Stimulated activated CD8-positive, alpha-beta memory T cell treated with anti-CD3 and anti-CD28 coated beads, Interleukin-7, amount 100 ng/mL, for 1 hour (primary cell): ENCODE measurements at places on chromosomes 1 and 21.

GRCh38 chr1:14282707-14283106 is 315.8 kb upstream of the KAZN start:
- no peak for DNase-seq

DNA sequence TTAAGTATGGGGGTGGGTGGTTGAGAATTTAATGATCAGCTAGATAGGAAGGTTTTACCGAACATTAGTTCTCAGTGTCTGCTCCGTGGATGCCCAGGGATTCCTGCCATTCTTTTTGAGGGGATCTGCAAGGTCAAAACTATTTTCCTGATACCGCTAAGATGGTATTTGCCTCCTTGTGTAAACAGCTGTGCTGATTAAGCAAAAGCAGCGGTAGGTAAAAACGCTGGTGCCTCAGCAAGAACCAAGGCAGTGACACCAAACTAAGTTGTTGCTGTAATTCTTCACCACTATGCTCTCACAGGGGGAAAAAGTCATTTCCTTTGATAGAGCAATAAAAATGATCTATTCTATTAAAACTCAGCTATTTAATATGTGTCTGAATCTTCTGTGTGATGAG is 229.0 kb downstream of the FMN2 start:
- DNase-seq, result no peak

DNA sequence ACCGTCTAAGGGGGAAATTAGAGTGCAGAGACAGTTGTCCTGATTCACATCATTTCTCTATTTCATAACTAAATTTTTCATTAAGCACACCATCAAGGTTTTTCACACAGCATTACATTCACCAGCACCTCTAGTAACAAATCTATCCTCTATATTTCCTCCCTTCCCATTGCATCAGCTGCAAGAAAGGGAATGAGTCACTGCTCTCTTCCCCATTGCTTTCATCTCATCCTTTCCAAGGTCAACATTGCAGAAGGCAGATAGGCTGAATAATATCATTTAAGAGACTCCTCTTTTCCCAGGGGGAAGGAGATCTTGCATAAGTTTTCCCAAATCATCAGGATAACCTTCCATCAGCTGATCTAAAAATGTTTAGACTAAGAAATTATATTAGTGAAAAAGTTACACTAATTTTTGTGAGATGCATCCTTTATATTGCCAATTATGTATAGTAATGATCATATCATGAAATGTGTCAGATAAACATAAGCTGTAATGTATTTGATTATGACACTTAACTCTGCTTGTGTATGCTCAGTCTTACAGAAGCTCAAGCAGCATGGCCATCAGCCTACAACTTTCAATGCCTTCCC is 4.3 kb downstream of the INTS7 start:
- DNase-seq, result no peak

DNA sequence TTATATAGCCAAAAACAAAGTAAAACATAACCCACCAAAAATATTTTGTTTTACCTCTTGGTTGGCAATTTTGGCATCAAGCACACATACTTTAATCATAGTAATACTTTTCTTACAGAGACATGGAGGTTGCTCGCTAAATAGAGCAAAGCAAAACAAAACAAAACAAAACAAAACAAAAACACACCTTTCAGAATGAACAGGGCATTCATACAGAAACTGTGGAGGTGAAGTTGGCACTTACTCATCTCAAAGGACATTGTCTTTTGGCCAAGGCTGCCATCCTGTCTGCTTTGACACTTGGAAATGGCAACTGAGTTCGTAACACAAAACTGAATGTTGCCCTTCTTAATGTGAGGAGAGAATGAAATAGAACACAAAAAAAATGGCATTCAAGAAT is 773.1 kb downstream of the USP25 start:
- DNase-seq, result no peak

GRCh38 chr21:16418226-16418625 is 688.4 kb downstream of the USP25 start:
- DNase-seq, result no peak

DNA sequence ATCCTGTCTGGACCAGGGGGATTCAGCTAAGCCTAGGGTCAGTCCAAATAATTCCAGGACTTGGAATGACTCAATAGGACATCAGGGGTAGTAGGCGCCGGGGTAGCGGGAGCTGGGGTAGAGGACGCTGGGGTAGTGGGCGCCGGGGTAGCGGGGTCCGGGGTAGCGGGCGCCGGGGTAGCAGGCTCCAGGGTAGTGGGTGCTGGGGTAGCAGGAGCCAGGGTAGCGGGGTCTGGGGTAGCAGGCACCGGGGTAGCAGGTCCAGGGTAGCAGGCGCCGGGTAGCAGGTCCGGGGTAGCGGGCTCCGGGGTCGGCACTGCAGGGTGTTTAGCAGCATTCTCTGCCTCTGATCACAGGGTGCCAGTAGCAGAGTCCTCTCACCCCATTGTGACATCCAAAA is 248.9 kb downstream of the KCNJ6 start:
- DNase-seq, result no peak

GRCh38 chr1:32859915-32860314 is 10.8 kb downstream of the FNDC5 start:
- no peak for DNase-seq

- no peak for DNase-seq
Measured at GRCh38 chr1:24688033-24688432, 44.9 kb downstream of the SRRM1 start.

GRCh38 chr1:226304291-226304955 is 4.5 kb downstream of the LIN9 start:
- no peak for DNase-seq

- no peak for DNase-seq
Measured at GRCh38 chr1:12539320-12539704, 78.7 kb downstream of the DHRS3 start.

- no peak for DNase-seq
Measured at GRCh38 chr1:207321790-207322645, 540 bp downstream of the CD55 start.

- DNase-seq, result no peak
Measured at GRCh38 chr1:53319296-53320101, 8.4 kb downstream of the LRP8 start.

DNA sequence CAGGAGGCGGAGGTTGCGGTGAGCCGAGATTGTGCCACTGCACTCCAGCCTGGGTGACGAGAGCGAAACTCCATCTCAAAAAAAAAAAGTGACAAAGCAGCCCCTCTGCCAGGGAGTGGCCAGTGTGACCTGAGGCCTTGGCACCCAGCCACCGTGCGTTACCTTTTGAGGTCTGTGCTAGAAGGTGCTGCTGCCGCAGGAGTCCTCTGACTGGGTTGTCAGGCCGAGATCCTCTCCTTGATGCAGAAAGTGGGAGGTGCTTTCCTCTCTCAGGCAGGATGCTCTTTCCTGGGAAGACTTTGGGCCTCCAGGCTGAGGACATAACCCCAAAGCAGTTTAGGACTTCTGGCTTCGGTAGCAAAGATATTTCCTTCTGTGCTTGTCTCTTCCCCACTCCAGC is 280.5 kb upstream of the VAMP3 start:
- DNase-seq, result no peak

- no peak for DNase-seq
Measured at GRCh38 chr1:236338096-236338495, 56.0 kb upstream of the EDARADD start.

GRCh38 chr1:112702420-112703261 is 4.3 kb downstream of the RHOC start:
- no peak for DNase-seq

GRCh38 chr1:96060621-96061020 is 661.0 kb upstream of the PTBP2 start:
- no peak for DNase-seq

GRCh38 chr1:14320986-14321385 is 277.5 kb upstream of the KAZN start:
- DNase-seq, result no peak

DNA sequence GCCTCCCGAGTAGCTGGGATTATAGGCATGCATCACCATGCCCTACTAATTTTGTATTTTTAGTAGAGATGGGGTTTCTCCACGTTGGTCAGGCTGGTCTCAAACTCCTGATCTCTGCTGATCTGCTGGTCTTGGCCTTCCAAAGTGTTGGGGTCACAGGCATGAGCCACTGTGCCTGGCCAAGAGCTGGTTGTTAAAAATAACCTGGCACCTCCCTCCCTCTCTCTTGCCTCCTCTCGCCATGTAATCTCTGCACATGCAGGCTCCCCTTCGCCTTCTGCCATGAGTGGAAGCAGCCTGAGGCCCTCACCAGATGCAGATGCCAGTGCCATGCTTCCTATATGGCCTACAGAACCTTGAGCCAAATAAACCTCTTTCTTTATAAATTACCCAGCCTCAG is 74.7 kb upstream of the TLR5 start:
- no peak for DNase-seq

DNA sequence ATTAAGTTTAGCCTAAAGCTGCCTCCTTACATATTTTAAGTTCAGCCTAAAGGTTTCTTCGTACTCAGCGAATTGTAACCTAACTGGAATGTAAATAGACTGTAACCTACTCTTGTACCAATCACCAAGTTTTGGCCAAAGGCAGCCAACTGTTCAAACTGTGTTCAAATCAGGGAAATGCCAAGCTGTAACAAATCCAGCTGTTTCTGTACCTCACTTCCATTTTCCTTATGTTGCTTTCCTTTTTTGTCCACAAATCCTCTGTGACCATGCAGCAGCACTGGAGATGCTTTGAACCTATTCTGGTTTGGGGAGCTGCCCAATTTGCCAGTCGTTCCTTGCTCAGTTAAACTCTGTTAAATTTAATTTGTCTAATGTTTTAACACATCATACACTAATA is 3.2 kb upstream of the APOBEC4 start:
- DNase-seq, result no peak

- DNase-seq, result no peak
Measured at GRCh38 chr1:29638281-29638680, 402.0 kb downstream of the PTPRU start.

- DNase-seq, result no peak
Measured at GRCh38 chr1:169680377-169681019, 30.9 kb downstream of the SELL start.

GRCh38 chr1:8679395-8679800 is 138.0 kb downstream of the RERE start:
- DNase-seq, result no peak

DNA sequence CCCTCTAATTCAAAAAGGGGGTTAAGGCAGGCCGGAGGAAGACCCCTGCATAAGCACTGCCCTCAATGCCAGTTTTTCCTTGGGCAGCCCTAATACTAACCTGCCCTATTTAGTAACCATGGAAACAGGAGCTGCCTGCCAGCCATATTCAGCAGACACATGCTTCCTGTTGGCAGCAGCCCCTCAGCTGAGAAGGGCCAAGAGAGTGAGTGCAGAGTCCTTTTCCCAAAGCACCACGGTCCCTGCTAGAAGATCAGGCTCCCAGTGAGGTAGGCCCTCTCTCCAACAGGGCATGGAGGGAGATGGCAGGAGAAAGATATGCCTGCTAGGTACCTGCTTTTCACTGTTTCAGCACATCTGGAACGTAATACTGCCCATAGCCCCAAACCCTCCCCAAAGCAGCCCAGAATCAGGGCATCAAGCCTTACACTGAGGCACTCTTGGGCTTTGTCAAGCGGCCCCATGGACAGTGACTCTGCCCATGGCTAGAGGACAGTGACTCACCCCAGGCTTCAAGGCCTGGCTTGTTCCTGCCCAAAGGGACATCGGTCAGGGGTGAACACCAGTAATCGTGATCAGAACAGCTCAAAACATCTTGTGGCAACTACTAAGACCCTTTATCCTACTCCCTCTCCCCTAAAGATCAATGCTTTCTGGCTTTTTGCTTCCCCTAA is 64.5 kb downstream of the BCAR3 start:
- DNase-seq, result no peak

DNA sequence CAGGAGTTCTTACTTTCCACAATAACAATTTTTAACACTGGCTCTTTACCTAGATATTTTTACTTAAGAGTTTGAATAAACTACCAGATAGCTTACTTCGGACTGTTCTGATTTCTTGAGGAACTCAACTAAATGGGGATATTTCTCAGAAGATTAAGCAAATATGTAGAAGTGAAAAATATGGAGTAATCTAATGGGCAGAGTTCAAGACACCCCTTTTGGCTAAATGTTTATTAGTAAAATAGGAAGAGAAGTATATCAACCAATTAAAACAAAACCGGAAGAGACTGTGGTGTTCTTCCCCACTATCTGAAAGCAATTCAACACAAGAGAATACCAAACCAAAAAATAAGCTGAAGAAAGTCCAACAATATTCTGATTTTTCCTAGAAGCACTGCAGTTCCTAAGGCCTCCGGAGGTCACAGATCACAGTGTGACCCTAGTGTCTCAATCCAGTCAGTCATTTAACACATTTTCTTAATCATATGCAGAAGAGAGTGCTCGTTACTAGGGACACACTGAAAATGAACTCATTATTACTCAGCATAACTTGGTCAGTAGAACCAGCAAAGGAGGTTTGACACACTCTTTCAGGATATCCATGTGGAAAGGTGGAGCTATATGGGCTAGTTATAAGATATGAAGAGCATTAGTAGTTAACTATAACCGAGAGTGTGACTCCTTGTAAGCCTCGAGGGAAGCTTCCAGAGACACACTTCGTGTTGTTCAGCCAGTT is 5.2 kb downstream of the SIPA1L2 start:
- no peak for DNase-seq

DNA sequence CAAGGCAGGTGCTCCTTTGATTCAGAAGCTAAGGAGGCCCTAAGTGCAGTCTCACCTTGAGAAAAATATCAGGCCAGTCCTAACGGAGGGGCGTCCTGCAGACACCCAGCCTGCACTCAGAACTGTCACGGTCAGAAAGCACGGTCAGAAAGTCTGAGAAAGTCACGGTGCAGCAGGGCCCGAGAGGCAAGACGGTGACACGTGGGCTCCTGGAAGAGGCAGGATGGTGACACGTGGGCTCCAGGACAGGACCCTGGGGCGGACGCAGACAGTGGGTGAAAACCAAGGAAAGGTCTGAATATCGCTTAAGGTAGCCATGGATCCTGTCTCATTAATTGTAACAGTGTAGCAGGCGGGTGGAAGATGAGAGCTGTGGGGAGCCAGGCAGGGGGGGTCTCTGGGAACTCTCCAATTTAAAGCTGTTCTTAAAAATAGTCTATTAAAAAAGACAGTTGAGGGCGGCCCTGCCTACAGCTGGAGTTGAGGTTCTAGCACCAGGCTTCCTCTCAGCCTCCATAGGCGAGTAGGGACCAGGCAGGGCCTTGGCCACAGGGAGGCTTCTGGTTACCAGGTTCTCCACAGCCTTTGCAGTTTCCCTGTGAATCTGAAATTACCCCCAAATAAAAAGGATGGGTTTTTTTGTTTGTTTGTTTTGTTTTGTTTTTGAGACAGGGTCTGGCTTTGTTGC is 65.2 kb downstream of the FAAP20 start:
- DNase-seq, result no peak

- DNase-seq, result no peak
Measured at GRCh38 chr1:26449868-26450267, 17.7 kb downstream of the DHDDS start.

DNA sequence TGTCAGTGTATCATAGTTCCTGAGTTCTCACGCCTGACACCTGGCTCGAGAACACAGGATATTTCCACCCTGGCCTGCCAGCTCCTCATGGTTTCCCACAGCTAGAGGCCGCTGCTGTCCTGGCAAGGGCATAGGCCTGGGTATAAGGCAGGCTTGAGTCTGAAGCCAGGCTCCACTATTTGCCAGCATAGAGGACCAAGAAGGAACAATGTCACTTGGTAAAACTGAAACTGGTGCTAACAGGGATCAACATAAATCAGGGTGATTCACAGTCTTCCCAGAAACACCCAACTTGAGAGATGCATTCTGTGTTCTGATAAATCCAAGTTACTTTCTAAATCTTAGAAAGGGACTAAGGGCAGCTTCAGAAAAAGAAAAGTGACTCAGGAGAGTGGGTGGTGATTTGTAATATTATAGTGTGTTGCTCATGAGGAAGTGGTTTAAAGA is 6.9 kb upstream of the S100A2 start:
- no peak for DNase-seq
